ENCODE measurements at places on chromosomes 7 and 10. TPM values are rescaled to one million over a fixed set of nuclear protein-coding genes. Genes with fewer than 3 reads are reported as not detected.

The ANKRD1 gene
- total RNA-seq = 24.2 TPM

The SEMA4G gene
- 3.0 TPM for total RNA-seq

The ZNF467 gene
- total RNA-seq = 1.6 TPM

The SUN3 gene
- total RNA-seq = not detected

The GRB10 gene
- 57.1 TPM for total RNA-seq

The TACC2 gene
- total RNA-seq = 8.8 TPM

The CLDN3 gene
- not detected for total RNA-seq

The GCK gene
- total RNA-seq = 1.4 TPM

The CYP2C8 gene
- 0.07 TPM for total RNA-seq

The HTRA1 gene
- 591 TPM for total RNA-seq

The UCMA gene
- total RNA-seq = not detected

The SPDYE11 gene
- total RNA-seq = not detected

The MOGAT3 gene
- total RNA-seq = not detected

The WNT2 gene
- 0.20 TPM for total RNA-seq

The GPR158 gene
- 0.33 TPM for total RNA-seq

The FBXL13 gene
- total RNA-seq = 2.0 TPM

The PTPRZ1 gene
- total RNA-seq = 0.46 TPM

The CLCN1 gene
- total RNA-seq = 0.07 TPM

The CCDC172 gene
- not detected for total RNA-seq

The UTF1 gene
- not detected for total RNA-seq

The PIK3AP1 gene
- total RNA-seq = not detected

The SLC16A12 gene
- 0.33 TPM for total RNA-seq

The HGF gene
- total RNA-seq = 51.1 TPM

The FAM237B gene
- not detected for total RNA-seq

The RPP38 gene
- 8.7 TPM for total RNA-seq

The BHLHA15 gene
- 1.4 TPM for total RNA-seq

The PIK3CG gene
- 0.03 TPM for total RNA-seq

The GIMAP7 gene
- not detected for total RNA-seq

The CFAP70 gene
- total RNA-seq = 1.2 TPM

The ZNF735 gene
- total RNA-seq = not detected

The FXYD4 gene
- total RNA-seq = not detected

The ITPRIP gene
- total RNA-seq = 26.0 TPM

The KLLN gene
- total RNA-seq = 0.46 TPM

The ACSM6 gene
- total RNA-seq = not detected

The CCM2 gene
- 63.4 TPM for total RNA-seq

The ADAM22 gene
- 0.52 TPM for total RNA-seq

The AASS gene
- 34.3 TPM for total RNA-seq

The CHST3 gene
- total RNA-seq = 49.4 TPM

The PKD2L1 gene
- total RNA-seq = not detected

The DRGX gene
- not detected for total RNA-seq

The FGFBP3 gene
- total RNA-seq = 0.36 TPM

The DIP2C gene
- total RNA-seq = 40.9 TPM

The AUTS2 gene
- total RNA-seq = 4.9 TPM

The CNPY1 gene
- not detected for total RNA-seq

The BLOC1S2 gene
- 40.3 TPM for total RNA-seq

The PLEKHS1 gene
- total RNA-seq = not detected

The AKR1C8 gene
- total RNA-seq = not detected

The PILRB gene
- 7.8 TPM for total RNA-seq

The CYP2C19 gene
- not detected for total RNA-seq

The LLCFC1 gene
- not detected for total RNA-seq

The RAB19 gene
- total RNA-seq = not detected

Measured in smooth muscle cell of the pulmonary artery (primary cell).